ENCODE measurements at places on chromosomes 12 and 14.

DNA sequence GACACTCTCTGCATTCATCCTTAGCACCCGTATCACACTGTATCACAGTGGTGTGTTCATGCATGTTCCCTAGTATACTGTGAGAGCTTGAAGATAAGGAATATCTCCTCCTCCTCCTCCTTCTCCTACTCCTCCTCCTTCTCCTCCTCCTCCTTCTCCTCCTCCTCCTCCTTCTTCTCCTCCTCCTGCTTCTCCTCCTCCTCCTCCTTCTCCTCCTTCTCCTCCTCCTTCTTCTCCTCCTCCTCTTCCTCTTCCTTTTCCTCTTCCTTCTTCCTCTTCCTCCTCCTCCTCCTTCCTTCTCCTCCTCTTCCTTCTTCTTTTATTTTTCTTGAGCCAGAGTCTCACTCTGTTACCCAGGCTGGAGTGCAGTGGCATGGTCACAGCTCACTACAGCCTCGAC is 27.1 kb downstream of the DAO start:
- no peak for DNase-seq

- DNase-seq: no peak
These were observed 29.7 kb upstream of the PSMA6 start for GRCh38 chr14:35262436-35262835.

- no peak for DNase-seq
These were observed 11.1 kb downstream of the KLHL33 start for GRCh38 chr14:20424851-20425250.

- DNase-seq: no peak
These were observed 28.0 kb upstream of the LUM start for GRCh38 chr12:91139286-91139685.

DNA sequence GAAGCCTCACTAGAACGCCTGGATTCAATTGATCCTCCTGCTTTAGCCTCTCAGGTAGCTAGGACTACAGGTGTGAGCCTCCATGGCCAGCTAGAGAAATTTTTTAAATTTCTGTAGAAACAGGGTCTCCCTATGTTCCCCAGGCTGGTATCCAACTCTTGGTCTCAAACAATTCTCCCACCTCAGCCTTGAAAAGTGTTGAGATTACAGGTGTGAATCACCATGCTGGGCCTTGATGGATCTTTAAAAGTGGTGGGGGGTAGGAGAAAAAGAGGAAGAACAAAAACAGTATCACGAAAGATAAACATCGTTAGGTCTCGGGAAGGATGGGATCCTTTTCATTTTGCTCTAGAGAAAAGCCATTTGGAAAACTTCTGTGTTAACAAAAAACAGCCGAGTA is 4.5 kb downstream of the GYS2 start:
- DNase-seq: no peak

- no peak for DNase-seq
These were observed 117.2 kb upstream of the ATP2B1 start for GRCh38 chr12:89825591-89826449.

DNA sequence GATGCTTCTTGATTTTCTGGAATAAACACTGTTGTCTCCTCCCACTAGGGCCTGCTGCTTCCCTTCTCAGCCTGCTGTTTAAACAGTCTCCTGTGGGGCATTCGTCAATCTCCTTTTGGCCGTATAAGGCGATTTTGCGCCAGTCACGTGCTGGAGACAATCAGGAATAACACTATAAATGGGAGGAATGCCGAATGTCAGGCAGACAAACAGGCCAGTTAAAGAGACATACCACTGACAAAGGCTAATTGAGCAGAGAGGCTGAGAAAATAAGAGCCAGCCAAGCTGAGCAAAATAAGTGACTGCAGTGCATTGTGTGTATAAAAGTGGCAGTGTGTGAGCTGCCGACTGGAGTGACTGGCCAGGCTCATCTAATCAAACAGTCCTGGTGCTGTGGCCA is 23.3 kb downstream of the DMAC2L start:
- DNase-seq: peak; percentile 69

- DNase-seq: no peak
These were observed 55.6 kb downstream of the KCTD10 start for GRCh38 chr12:109421355-109422087.

DNA sequence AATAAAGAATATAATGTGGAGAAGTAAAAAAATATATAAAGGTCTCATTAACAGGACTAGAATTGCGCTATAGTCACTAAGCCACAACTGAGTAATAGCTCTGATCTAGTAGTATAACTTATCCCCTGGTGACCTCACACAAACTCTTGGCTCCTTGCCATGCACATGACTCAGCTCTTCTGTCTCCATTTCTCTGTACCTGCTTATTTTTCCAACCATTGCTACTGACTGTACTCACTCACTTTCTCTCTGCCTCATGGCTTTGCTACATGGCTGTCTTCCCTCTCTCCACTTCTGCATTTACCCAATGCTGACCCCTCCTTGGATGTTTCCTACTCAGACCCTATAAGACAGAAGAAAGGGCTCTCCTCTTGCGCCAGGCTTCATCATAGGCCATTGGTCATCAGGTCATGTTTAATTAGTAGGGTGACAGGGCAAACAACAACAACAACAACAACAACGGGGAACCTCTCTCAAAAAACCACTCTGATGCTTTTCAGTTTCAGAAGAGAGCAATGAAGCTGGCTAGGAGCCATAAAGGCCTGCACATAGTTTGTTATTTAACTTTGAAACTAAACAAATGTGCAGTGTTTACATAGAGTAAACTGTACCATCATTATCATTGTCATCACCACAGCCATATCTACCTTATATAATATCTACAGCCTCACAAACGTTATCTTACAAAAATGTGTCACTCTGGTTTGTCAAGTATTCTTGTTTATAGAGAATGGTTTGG is 25.6 kb upstream of the KRAS start:
- peak; percentile 15 for DNase-seq

DNA sequence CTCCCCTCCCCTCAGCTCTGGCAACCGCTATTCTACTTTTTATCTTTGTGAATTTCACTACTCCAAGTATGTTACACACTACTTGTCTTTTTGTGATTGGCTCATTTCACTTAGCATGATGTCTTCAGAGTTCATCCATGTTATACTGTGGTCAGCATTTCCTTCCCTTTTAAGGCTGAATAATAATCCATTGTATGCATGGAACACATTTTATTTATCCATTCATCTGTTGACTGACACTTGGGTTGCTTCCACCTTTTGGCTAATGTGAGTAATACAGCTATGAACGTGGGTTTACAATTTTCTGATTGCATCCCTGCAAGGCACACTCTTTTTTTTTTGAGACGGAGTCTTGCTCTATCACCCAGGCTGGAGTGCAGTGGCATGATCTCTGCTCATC is 53.0 kb upstream of the FUT8 start:
- no peak for DNase-seq

DNA sequence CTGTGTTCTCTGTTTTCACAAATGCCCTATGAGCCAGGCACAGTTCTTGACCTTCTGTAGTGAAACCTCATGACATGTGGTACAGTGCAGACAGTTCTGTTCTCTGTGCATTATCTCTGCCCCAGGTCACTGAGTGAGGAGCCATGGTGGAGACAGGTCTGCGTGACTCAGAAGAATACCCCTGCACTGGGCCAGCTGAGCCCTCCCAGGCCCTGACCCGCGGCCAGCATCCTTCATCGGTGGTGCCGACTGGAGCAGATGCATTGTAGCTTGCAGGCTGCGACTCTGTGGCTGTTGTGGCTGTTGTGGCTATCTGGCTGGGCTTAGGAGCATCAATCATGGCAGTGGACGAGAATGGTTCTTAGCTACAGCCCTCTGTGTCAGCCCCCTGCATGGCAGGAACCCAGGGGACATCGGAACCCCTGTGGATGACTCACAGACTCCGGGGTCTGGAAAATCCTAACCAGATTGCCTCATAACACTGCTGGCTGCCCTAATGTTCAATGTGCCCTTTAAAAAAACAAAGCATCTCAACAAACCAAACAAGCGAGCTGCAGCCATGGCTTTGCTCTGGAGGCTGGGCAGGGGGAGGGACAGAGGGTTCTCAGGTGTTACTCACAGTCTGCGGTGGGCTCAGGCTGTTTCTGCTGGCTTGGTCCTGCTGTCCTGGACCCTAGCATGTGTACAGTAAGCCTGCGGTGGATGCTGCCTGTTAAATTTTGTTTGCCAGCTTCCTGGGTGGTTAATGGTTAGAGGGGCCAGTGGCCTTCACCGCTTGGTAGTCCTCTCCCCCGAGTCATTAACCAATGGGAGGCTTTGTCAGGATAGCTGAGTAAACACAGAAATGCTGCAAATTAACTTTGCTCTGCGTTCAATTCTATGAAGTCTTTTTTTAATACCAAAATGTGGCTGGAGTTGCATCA is at the start of gene SERPINA6:
TSS of gene SERPINA6 (minus strand) at position 689 of the 923 bp plus-strand sequence. CDS start 8,688 bp downstream, outside the sequence.
- no peak for DNase-seq

- no peak for DNase-seq
These were observed 415.8 kb downstream of the TMTC2 start for GRCh38 chr12:83102499-83102898.
